ENCODE measurements at places on chromosomes 1 and 21. TPM values are rescaled to one million over a fixed set of nuclear protein-coding genes. Genes with fewer than 3 reads are reported as not detected.
A peak's percentile ranks its signal among the peaks of the same experiment; 100 is the strongest.

DNA sequence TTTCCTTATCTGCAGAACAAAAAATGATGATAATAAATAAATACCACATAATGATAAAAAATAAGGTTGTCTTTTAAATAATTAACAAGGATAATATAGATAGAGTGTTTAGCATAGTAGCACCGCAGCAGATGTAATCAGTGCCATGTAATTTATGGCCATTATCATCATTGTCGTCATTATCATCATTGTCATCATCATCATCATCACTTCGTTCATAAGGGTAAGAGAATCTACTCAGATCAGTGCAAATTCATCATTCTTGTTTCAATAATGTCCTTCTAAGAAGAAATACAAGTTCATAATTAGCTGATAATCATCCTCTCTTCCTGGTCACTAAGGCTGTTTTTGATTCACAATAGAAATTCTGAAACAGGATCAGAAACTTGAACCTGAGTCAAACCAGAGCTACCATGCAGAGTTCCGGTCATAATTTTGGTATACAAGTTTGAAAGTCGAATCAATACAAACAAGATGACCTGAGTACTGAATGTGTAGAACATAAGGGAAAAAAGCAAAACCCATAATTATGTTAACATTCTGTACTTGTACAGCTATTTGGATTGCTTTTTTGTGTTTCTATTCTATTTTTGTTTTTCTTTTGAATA is 172.0 kb downstream of the LRRC40 start:
- DNase-seq = no peak

- no peak for DNase-seq
These were observed 39.9 kb upstream of the CSF3R start for GRCh38 chr1:36522461-36523229.

DNA sequence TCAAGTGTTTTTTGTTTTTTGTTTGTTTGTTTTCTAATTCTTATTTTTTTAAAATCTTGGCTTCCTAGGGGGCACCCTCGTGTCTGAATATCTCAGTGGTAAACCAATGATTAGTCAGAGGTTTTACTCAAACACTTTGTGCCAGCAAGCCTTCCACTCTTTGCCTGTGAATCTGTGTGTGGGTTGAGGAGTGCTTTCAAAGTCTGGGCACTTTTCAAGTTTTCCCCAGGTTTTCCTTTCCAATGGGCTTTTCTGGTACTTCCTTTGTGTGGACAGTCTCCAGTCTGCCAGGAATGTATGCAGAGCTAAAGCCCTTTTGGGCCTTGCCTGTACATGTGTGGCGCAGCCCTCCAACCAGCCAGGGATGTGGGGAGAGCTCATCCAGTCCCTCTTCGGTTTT is 9.7 kb upstream of the PPIE start:
- no peak for DNase-seq

GRCh38 chr1:153647346-153647714 is 11.2 kb upstream of the SNAPIN start:
- no peak for DNase-seq

- peak; percentile 65 for DNase-seq
These were observed 193.8 kb downstream of the LMX1A start for GRCh38 chr1:165162671-165163241.

The FAM229A gene
- 8.8 TPM for total RNA-seq

The TBX15 gene
- 34.1 TPM for total RNA-seq

Measured in breast epithelium (tissue), 4 donors.